Smooth muscle cell of the brain vasculature (primary cell): ENCODE measurements at places on chromosomes 11 and 22.

DNA sequence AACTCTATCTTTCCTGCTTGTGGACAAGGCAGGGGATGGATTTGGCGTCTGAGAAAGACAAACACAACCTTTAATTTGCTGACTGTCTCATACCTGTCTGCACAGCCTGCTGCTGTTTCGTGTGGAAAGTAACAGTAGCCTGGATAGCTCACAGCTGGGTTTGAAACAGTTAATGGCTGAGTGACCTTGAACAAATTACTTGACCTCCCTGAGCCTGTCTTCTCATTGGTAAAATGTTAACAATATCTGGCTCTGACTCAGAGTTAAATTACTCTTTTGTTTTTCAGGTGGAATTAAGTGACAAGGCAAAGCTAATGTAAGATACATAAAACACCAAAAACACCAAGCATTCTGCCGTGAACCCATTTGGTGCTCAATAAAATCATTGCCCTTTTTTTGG lies 41.1 kb upstream of the ADA2 start:
- DNase-seq: no peak

- no peak for DNase-seq
These were observed 49.3 kb downstream of the CHRDL2 start for GRCh38 chr11:74681686-74682651.

- DNase-seq: no peak
These were observed 62.9 kb upstream of the LRRC4C start for GRCh38 chr11:41522391-41522790.

- DNase-seq: no peak
These were observed 132.3 kb downstream of the DYNC2H1 start for GRCh38 chr11:103241574-103241973.

GRCh38 chr11:728901-729491 lies 18.3 kb upstream of the TALDO1 start:
- no peak for DNase-seq

DNA sequence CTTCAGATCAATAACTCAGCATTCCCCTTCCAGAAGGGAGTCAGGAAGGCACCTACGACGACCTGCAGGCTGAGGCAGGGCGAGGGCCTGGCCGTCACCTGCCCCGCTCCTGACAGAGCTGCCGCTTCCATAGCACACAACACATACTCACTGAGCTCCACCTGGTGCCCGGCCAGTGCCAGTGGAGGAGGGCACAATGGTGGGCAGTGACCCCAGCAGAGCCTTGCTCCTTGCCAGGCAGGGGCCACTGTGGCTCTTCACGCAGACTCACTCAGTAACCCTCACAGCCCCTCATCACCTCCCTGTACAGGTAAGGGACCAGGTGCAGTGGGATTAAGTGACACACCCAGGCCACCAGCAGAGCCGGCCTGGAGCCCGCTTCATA lies 24.6 kb downstream of the LRFN4 start:
- no peak for DNase-seq
